ENCODE measurements at places on chromosomes 7 and 10. TPM values are rescaled to one million over a fixed set of nuclear protein-coding genes. Genes with fewer than 3 reads are reported as not detected.

- no peaks in the 10 kb centered on the region for H3K4me1 ChIP-seq
- H3K36me3 ChIP-seq, result no peaks in the 10 kb centered on the region
- no peak overlapping the region for H3K27ac ChIP-seq
- H3K27me3 ChIP-seq, result no peaks in the 10 kb centered on the region
- DNase-seq, result no peak
These were observed 102.0 kb downstream of the FAM53B start for GRCh38 chr10:124642088-124642710.

DNA sequence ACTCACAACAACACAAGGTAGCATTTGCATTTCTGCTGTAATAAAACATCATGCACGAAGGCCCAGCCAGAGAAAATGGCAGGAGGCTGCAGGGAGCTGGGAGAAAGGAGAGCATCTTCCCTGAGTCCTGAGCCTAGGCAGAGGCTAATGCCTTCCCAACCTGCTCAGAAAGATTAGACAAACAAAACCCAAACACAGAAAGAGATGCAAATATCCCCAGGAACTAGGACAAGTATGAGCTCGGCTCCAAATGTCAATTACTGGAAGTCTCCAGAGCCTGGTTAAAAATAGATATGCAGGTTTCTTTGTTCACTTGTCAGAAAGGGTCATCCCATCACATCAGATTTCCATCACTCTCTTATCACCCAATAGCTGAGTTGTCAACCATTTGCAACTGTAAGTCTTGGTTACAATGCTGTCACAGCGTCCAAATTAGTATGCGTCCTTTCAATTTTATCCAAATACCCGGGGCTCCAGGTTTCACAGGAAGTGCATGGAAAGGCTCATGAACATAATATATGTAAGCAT lies 316.5 kb upstream of the CELF2 start:
- H3K27ac ChIP-seq, result no peak overlapping the region
- DNase-seq, result no peak
- no peaks in the 10 kb centered on the region for H3K27me3 ChIP-seq
- H3K4me3 ChIP-seq, result no peak overlapping the region
- no peaks in the 10 kb centered on the region for H3K4me1 ChIP-seq
- H3K36me3 ChIP-seq, result no peaks in the 10 kb centered on the region

DNA sequence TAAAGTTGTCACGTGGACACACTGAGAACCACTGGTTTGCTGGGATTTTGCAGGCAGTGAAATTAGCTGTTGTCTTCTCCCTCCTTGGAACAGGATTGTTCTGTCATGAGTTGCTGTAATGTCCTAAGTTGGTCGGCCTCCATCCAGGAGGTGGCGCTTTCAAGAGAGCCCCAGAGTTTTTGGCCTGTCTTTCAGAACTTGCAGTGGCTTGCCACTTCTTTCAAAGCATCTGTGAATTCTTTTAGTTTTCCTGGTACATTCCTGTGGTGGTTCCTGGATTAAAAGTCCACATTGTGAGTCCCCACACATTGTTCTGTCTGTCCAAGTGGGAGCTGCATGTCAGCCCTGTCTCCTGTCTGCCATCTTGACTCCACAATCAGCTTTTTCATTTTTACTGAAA lies 133.8 kb downstream of the PON1 start:
- DNase-seq, result peak; percentile 32
- H3K27ac ChIP-seq, result no peak overlapping the region
- no peaks in the 10 kb centered on the region for H3K4me1 ChIP-seq
- no peak overlapping the region for H3K4me3 ChIP-seq
- H3K27me3 ChIP-seq, result no peaks in the 10 kb centered on the region

GRCh38 chr10:24255881-24256311 lies 47.0 kb downstream of the KIAA1217 start:
- DNase-seq, result no peak
- H3K27me3 ChIP-seq, result no peaks in the 10 kb centered on the region
- H3K27ac ChIP-seq, result no peak overlapping the region
- no peaks in the 10 kb centered on the region for H3K36me3 ChIP-seq
- peaks cover 4% of the 10 kb centered on the region for H3K4me1 ChIP-seq

- H3K36me3 ChIP-seq, result 0 out of 2 replicates have a peak, but pooled peaks cover 3% of the 10 kb centered on the region
- no peak overlapping the region for H3K27ac ChIP-seq
- no peaks in the 10 kb centered on the region for H3K4me1 ChIP-seq
- H3K4me3 ChIP-seq, result no peak overlapping the region
These were observed 77.1 kb downstream of the SVIL start for GRCh38 chr10:29557665-29558064.

DNA sequence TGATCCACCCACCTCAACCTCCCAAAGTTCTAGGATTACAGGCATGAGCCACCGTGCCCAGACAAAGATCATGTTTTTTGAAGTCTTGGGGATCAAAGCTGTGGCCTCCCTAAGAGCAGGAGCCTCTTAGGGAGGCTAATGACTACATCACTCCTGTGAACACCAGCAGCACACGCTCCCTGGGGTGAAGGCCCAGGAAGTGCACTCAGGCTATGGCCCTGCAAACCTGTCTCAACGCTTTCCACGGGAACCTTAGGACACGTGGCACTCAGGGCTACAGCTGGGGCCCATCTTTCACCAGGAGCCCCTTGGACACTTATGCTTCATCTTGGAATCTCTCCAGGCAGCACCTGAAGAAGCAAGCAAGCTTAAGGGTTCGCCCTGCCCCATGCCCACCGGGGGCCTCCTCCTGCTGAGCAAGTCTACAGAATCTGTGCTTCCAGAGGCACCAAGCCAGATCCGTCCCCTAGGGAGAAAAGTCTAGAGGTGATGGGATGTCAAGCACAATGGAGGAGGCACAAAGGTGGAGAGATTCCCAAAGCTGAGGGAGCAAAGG lies 18.4 kb downstream of the VSTM4 start:
- no peaks in the 10 kb centered on the region for H3K27me3 ChIP-seq
- no peaks in the 10 kb centered on the region for H3K36me3 ChIP-seq
- H3K27ac ChIP-seq, result no peak overlapping the region
- no peaks in the 10 kb centered on the region for H3K4me1 ChIP-seq
- no peak overlapping the region for H3K4me3 ChIP-seq

- DNase-seq, result no peak
- H3K27me3 ChIP-seq, result no peaks in the 10 kb centered on the region
- no peak overlapping the region for H3K4me3 ChIP-seq
- 0 out of 2 replicates have a peak, but pooled peaks cover 5% of the 10 kb centered on the region for H3K36me3 ChIP-seq
- H3K27ac ChIP-seq, result no peak overlapping the region
- no peaks in the 10 kb centered on the region for H3K4me1 ChIP-seq
These were observed 204.0 kb upstream of the CELF2 start for GRCh38 chr10:10813656-10814055.

DNA sequence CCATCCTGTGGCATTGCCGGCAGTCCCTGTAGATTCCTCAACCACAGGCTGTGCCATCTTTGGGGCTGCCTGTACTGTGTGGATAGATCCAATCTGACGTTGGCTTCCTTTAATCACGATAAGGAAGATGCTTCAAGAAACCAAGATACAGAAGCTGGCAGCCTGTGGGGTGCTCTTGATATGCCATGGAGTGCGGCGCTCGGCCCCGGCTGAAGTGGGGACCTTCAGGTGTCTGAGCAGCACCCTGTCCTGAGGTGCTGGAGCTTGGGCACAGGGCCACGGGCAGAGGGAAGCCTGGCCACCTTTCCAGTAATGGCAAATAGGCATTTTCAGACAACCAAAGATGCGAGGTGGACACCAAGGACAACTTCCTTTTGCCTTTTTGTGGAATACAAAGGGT lies 139.5 kb downstream of the ACTR3B start:
- no peak overlapping the region for H3K27ac ChIP-seq
- no peaks in the 10 kb centered on the region for H3K4me1 ChIP-seq
- H3K36me3 ChIP-seq, result no peaks in the 10 kb centered on the region
- no peak for DNase-seq
- no peak overlapping the region for H3K4me3 ChIP-seq
- H3K27me3 ChIP-seq, result no peaks in the 10 kb centered on the region

DNA sequence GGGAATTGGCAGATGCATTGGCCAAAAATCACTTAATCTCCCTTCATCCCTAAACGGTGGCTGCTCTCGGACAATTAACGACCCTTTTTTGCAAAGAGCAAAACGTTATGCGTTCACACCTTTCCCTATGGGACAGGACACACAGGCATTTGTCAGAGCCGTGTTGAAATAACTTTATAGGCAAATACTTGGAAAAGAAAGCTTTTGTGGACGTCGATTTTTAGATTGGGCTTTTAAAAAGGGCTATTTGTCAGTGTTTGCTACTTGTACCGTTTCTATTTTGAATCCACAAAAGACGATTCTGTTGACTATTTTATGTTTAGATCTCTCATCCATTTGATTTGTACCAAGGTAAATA lies 245.6 kb downstream of the SLC25A13 start:
- H3K27me3 ChIP-seq, result peaks cover 3% of the 10 kb centered on the region
- peak overlapping the region; percentile 88 for H3K4me3 ChIP-seq
- H3K36me3 ChIP-seq, result no peaks in the 10 kb centered on the region
- no peak overlapping the region for H3K27ac ChIP-seq
- no peak for DNase-seq

DNA sequence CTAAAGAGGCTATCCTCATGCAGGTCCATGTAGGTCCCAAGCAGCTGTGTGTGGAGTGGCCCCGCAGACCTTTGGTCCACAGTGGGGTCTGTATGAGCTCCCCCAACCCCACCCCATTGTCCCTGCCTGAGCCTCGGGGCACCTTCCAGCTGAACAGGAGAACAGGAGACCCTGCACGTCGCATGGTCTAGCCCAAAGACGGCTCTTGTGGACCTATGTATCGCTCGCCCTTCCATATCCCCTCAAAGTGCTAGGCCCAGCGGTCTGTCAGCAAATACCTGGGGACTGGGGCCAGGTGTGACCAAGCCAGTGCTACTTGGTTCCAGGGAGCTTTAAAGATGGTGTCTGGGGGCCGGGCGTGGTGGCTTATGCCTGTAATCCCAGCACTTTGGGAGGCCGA lies 43.0 kb downstream of the OAT start:
- H3K4me3 ChIP-seq, result no peak overlapping the region
- DNase-seq, result no peak
- no peaks in the 10 kb centered on the region for H3K27me3 ChIP-seq
- H3K27ac ChIP-seq, result no peak overlapping the region
- no peaks in the 10 kb centered on the region for H3K4me1 ChIP-seq

DNA sequence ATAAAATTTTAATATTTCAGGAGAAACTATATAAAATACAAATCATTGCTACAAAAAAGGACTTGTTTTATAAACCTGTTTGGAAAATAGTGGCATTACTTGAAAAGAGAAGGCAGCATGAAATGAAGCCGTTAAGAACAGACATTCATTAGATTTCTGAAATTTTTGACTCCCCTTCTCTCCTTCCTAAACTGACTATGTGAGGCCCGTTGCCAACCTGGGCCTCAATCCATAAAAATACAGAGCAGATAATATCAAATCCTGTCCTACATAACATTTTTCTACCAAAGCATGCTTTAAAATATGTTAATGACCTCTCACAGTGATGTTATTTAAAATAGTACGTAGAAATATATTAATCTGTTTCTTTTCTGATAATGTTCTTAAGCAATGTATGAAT lies 34.5 kb upstream of the ING3 start:
- no peaks in the 10 kb centered on the region for H3K27me3 ChIP-seq
- H3K36me3 ChIP-seq, result no peaks in the 10 kb centered on the region
- no peak overlapping the region for H3K27ac ChIP-seq
- no peak overlapping the region for H3K4me3 ChIP-seq
- DNase-seq, result no peak

DNA sequence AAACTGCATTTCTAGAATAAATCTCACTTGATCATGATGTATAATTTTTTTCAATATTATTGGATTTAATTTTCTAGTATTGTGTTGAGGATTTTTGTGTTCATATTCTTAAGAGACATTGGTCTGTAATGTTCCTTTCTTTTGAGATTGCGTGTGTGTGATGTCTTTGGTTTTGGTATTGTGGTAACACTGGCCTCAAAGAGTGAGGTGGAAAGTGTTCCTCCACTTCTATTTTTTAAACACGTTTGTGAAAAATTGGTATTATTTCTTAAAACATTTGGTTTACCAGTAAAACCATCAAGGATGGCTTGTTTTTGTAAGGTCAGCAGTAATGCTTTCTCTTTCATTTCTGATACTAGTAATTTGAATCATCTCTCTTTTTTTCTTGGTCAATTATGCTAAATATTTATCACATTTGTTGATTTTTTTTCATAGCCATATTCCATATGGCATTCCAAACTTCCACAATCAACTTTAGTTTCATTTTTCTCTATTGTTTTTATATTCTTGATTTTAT lies 290.2 kb upstream of the CDC14C start:
- H3K27ac ChIP-seq, result no peak overlapping the region
- no peaks in the 10 kb centered on the region for H3K27me3 ChIP-seq
- H3K4me1 ChIP-seq, result no peaks in the 10 kb centered on the region
- DNase-seq, result no peak
- H3K4me3 ChIP-seq, result no peak overlapping the region

GRCh38 chr10:44961931-44962750 lies 2.5 kb downstream of the RASSF4 start:
- peak; percentile 15 for DNase-seq
- peaks cover 25% of the 10 kb centered on the region for H3K4me1 ChIP-seq
- no peak overlapping the region for H3K27ac ChIP-seq
- no peak overlapping the region for H3K4me3 ChIP-seq
- no peaks in the 10 kb centered on the region for H3K36me3 ChIP-seq
- H3K27me3 ChIP-seq, result no peaks in the 10 kb centered on the region

DNA sequence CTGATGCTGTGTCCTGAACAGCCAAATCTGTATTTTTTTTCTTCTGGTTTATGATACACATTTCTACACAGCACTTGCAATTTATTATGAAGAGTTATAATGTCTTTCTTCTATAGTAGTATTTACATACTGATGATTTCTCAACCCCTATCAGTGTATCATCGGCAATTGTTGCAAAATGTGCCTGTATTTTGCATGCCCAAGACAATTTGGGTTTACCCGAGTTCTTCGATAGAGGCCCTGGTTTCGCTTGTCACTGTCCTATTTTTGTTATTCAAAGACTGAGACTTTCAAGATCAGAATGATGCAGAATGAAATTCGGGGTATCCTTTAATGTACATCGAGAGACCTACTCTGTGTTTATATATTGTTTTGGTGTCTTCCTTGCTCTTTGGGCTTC lies 184.5 kb upstream of the PRSS58 start:
- H3K36me3 ChIP-seq, result 0 out of 3 replicates have a peak, but pooled peaks cover 2% of the 10 kb centered on the region
- H3K4me3 ChIP-seq, result no peak overlapping the region
- DNase-seq, result no peak
- H3K4me1 ChIP-seq, result 0 out of 2 replicates have a peak, but pooled peaks cover 2% of the 10 kb centered on the region

The CYREN gene
- total RNA-seq, result 72.0 TPM

The LBX1 gene
- not detected for total RNA-seq

The PPP1R3C gene
- total RNA-seq, result 1.2 TPM

The GRM3 gene
- 0.15 TPM for total RNA-seq

The SLC39A12 gene
- total RNA-seq, result not detected

The VWA2 gene
- 1.6 TPM for total RNA-seq

The PAPOLB gene
- 0.13 TPM for total RNA-seq

The IRF5 gene
- 0.74 TPM for total RNA-seq

The LIPM gene
- not detected for total RNA-seq

Measured in H9 (cell line).